ENCODE measurements at places on chromosomes 5 and 9.

GRCh38 chr9:15416880-15417279, 5.8 kb upstream of the SNAPC3 start:
- peak; percentile 10 for DNase-seq

- DNase-seq: no peak
Observed at GRCh38 chr5:133359861-133360260, 252.5 kb downstream of the FSTL4 start.

DNA sequence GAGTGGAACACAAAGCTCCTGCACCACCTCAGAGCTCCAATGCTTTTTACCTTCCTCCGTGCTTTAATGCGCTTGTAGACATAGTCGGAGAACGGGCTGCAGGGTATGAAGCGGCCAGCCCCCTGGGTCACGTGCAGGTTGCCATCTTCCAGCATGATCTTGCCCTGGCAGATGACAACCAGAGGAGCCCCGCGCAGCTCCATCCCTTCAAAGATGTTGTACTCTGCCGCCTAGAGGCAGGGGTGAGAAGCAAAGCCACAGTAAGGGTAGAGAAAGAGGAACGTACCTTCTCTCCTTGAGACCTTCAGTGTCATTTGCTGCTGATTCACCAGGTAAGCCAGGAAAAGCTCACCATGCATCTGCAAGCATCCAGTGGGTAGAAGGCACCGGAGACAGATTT, 112.3 kb downstream of the DPYSL3 start:
- DNase-seq: no peak

- DNase-seq: peak; percentile 70
Observed at GRCh38 chr5:73826301-73827105, 200.5 kb downstream of the ARHGEF28 start.

DNA sequence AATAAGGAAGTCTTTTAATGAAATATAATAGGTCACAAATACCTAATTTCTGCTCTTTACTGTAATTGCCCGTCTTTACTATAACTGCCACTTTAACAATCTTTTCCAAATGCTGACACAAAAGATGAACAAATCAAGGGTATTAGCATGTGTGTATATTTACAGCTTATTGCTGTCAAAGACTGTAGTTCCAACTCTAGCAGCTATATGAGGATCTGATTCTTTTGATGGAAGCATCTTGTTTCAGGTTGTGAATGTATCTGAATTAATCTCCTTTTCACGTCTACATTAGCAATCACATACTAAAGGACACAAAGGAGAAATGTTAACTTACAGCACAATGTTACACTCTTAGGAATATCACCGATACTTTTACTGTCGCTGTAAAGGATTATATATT, 27.9 kb downstream of the RFX3 start:
- no peak for DNase-seq

DNA sequence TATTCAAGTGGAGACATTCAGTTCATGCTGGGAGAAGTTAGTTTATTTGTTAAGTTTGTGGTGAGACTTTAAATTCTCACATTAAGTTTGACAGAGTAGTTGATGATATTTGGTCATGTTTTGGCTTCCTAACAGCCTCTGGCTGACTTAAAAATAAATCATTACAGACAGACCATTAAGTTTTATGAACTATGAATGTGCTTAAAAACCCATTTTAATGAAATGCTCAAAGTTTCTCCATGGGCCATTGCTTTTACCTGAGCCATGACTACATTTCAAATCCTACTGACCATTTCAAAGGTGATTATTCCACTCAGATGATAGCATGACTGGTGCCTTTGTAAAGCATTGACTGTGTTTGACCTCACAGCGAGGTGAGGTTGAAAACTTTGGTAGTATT, 192.7 kb downstream of the LRRC70 start:
- no peak for DNase-seq

GRCh38 chr5:171477101-171477500, 57.7 kb downstream of the FGF18 start:
- DNase-seq: no peak

DNA sequence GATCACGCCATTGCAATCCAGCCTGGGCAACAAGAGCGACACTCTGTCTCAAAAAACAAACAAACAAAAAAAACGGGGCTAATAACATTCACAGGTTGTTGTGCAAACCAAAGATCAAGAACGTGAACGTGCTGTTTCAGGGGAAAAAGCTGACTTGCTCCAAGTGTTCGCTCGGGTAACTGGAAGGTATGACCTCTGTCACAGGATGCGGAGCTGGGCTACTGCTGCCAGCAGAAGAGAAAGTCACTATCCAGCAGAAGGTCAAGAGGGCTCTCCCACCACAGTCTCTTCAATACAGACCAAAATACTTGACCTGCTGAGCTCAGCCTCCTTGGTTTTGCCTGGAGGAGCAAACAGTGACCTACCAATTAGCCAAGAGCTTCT, 59.7 kb downstream of the ABCA1 start:
- no peak for DNase-seq

GRCh38 chr5:138824924-138825863, 49.9 kb downstream of the LRRTM2 start:
- DNase-seq: no peak

- no peak for DNase-seq
Observed at GRCh38 chr9:91144769-91145168, 216.9 kb downstream of the AUH start.

GRCh38 chr9:117411547-117411946, 3.3 kb downstream of the ASTN2 start:
- no peak for DNase-seq
